ENCODE measurements at places on chromosomes 13 and 19.

GRCh38 chr13:98959786-98960605 is 17.9 kb downstream of the DOCK9 start:
- no peak for DNase-seq

GRCh38 chr19:30364866-30365800 is 7.1 kb upstream of the ZNF536 start:
- no peak for DNase-seq

DNA sequence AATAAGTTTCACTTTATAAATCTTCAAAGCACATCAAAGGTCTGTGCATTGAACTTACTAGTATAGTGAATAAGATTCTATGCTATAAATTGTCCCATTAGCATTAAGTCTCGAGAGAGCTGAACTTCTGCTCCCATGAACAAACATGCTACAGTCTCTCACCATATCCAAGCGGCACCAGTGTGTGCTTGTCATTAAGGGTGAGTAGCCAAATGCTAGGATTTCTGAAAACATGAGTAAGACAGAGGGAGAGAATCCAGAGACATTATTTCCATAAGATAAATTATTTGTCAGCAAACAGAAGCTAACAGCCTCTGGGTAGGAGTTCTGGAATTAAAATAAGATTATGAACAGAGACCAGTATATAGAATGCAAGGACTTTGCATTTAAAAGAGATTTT is 2882.5 kb downstream of the PCDH9 start:
- no peak for DNase-seq

DNA sequence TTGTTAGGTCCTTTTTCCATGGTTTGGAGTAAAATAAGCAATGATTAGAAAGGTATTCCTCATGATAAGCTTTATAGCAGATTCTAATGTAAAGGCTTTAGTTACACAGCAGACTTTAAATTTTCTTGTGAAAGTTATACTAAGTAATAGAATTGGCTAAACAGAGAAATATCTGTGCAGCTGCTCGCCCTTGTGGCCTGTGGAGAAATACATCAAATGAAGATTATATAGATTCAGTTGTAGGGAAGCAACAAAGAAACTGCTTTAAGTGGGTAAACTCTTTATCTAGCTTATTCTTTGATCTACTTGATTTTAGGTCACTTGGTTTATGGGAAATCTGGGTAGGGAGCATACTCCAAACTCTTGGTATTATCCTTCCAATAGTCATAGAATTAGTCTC is 1269.7 kb upstream of the SPRY2 start:
- no peak for DNase-seq

- DNase-seq = no peak
Measured at GRCh38 chr13:42099962-42100675, 51.7 kb downstream of the DGKH start.

- DNase-seq = peak; percentile 69
Measured at GRCh38 chr19:38013913-38014580, 107.0 kb downstream of the SIPA1L3 start.

DNA sequence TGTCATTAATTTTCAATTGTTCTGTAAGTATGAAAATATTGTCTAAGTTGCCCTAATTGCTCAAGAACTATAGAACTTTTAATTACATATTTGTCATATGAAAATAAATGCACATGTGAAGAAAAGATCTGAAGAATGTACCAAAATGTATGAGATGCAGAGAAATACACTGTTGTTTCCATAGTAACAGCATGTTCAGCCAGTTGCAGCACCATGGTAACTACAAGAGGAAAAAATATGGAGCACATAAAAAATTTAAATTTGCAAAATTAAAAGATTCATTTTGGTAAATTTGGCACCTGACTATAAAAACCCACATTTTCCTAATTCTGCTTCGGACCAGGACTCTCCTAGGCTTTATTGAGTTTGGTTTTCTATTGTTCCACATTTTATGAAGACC is 1170.0 kb upstream of the MIR17HG start:
- DNase-seq = no peak

GRCh38 chr13:77009011-77009410 is 17.1 kb downstream of the CLN5 start:
- DNase-seq = no peak

- no peak for DNase-seq
Measured at GRCh38 chr13:77619655-77620054, 77.8 kb upstream of the SLAIN1 start.

DNA sequence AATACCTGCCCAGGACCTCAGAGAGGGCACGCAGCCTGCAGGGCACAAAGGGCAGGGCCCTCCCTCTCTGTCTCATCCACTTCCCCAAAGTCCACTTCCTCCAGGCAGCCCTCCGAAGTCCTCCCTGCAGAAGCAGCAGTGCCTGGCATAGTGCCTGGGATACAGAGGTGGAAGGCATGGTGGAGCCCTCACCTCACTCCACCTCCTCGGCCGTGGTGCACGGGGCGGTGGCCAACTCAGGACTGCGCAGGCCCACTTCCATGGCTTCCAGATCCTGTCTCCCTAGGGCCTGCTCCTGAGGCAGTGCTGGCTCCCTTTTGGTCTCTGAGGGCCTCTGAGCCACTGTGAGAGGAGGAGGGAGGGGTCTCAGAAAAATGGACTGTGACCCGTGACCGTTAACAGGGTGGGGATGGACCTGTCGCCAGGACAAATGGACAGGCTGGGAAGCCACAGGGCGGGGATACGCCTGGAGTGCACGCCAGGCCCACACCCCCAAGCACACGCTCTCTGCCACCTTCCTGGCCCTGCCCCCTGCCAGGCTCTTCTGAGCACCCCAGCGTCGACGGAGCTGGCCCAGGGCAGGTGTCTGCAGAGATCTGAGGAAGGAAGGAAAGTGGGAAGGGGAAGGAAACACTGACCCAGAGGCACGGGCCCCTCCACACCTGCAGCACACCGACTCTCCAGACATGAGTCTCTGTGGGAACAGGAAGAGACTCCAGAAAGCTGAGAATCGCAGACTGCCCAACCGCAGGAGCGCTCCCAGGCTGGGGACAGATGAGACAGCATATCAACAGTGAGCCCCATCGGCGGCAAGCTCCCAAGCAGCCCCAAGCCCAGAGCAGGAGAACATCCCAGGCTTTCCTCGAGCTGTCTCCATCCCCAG is 8.4 kb downstream of the REXO1 start:
- DNase-seq = no peak

- peak; percentile 39 for DNase-seq
Measured at GRCh38 chr13:100349594-100349993, 239.0 kb downstream of the GGACT start.

DNA sequence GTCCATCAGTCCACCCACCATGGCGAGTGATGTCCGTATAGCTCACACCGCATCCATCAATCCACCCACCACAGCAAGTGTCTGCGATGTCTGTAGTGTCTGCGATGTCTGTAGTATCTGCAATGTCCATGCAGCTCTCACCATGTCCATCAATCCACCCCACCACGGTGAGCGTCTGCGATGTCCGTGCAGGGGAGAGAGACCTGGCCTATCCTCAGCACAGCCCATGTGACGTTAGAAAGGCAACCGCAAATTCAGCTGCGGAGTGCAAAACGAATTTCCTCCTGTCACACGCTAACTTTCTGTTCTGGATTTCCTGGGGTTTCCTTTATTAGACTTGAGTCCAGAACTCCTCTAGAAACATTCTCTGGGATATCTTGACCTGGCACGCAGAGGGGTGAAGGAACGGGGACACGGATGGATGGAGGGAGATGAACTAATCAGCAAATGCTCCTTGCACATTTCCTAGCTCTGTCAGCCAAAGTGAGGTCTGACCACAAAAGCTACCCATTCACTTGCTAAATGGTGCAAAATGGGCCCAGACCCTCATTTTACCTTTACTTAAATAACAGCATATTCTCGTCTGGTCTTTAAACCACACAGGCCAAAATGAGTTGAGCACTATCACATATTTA is 18.3 kb downstream of the RASA3 start:
- no peak for DNase-seq

GRCh38 chr19:46303322-46303690 is 6.5 kb downstream of the HIF3A start:
- peak; percentile 70 for DNase-seq

- DNase-seq = peak; percentile 90
Measured at GRCh38 chr19:45798995-45799517, 6.4 kb upstream of the DMWD start.

- no peak for DNase-seq
Measured at GRCh38 chr19:33186431-33187182, 7.5 kb upstream of the LRP3 start.

DNA sequence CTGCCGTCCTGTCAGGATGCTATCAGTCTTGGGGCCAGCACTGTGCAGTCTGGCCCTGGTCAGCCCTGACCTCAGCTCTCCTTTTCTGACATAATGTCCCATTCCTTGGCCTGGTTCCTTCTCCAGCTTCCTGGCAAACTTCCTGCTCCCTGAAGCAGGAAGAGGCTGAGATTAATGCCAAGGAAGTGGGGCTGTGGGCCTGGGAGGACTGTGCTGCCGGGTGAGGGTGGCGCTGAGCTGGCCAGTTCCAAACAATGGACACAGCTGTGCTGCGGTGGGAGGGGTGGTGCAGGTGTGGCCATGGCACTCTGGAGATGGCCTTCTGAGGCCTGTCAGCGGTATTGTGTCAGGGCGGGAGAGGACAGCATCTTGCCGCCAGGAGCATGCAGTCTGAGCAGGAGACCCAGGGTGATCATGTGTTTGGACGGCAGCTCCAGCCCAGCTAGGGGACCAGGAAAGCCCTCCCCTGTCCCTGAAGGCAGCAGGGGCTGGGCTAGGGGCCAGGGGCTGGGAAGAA is 30.9 kb downstream of the TUBA3C start:
- DNase-seq = no peak

DNA sequence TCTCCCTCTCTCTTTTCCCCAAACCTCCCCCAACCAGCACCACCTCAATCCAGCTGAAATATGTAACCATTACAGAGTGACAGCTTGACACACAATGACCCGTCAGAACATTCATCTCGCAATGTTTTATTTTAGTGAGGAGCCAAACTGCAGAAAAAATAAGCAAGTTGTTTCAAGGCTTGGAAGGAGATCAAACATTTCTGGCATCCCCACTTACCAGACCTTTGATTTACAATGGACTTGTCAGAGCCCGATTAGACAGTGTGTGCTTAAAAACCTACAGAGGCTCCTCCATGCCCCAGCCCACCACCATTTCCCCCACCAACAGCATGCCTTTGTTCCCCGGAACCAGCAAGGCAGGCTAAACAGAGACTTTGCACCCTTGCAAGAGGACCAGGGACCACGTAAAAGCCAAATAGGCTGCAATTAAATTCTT is 382.8 kb upstream of the ZNF507 start:
- peak; percentile 94 for DNase-seq

- DNase-seq = peak; percentile 97
Measured at GRCh38 chr19:51703575-51704515, 10.7 kb downstream of the SPACA6 start.

DNA sequence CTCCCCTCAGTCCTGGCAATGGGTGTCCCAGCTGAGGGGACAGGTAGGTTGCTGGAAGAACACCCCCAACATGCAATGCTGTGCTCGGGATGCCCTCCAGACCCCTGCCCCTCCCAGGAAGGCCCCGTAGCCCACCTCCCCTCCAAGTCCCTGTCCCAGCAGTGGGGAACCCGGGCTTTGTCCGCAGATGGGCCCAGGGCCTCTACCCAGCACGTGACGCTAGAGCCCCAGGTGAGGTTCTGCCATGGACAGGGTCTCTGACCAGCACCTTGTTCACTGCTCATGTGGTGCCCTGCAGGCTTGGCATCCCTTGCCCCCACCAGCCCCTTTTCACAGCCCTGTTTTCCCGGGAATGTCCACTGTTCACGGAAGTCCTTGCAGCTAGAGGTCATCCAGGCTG is 220.0 kb upstream of the SGCG start:
- peak; percentile 8 for DNase-seq

DNA sequence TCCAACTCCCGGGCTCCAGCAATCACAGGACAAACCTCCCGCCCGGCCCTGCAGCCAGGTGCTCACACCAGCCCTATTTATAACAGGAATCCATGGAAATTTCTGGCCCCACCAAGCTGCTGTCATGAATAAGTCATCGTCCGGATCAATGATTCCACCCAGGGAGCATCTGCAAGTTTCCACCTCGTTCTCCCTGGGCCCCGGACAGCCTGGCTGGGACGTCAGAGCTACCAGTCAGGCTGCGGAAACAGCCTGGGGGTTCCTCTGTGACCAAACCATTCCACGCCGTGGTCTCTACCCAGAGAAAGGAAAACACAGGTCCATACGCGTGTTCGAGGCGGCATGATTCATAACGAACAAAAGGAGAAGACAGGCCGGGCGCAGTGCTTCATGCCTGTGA is 20.7 kb upstream of the PTBP1 start:
- no peak for DNase-seq

GRCh38 chr13:23980160-23980551 is 82.9 kb upstream of the C1QTNF9B start:
- DNase-seq = peak; percentile 93

DNA sequence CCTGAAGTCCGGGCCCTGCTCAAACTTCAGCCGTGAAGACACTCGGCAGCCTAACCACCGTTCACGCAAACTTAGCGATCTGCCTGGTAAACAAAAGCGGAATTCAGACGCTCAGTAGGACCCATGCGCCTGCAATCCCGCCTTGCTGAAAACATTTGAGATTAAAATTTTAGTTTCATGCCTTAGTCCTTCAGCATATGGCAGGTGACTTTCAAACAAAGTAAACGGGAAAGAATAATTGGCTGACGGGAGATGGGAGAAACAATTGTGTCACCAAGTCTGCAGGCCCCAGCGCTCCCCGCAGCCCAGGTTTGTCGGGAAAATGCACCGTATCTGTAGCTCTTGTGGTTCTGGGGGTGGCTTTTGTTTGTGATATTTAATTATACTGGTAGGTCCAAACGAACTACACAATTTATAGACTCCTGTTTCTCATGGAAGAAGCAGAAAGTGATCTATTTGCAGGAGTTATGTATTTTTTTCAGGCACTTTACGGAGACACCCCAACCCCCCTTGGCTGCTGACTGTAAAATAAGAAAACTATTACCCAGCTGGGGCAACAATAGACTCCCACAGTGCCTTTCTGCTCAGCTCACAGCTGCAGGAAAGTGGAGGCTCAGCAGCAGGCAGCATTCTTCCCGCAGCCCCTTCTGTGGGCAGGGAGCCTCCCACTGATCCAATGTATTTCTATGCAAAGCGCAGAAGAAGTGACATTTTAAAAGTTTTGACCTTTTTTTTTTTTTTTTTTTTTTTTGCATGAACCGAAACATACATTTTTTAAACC is 94.8 kb downstream of the SOX1 start:
- DNase-seq = peak; percentile 41

GRCh38 chr19:47704024-47704423 is 9.2 kb upstream of the EHD2 start:
- DNase-seq = no peak

DNA sequence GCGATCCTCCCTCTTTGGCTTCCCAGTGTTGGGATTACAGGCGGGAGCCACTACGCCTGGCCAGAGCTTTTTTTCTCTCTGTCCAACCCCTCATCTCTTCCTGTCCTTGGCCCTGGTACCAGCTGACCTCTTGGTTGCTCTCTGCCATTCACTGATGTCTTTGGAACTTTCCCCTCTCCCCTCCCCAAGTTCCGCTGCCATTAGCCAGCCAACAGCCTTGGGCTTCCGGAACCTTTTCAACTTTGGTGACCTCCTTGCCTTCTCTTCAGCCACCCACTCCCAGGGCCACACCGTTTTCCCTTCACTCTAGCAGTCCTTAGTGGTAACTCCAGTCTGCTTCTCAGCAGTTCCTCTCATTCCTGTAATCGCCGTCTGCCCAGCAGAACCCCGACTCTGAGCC is 4.3 kb downstream of the WTIP start:
- DNase-seq = no peak

GRCh38 chr13:85166891-85167290 is 632.3 kb downstream of the SLITRK6 start:
- DNase-seq = no peak

Measured in kidney (tissue), 22 donors.